ENCODE measurements at places on chromosomes 3 and 15.

DNA sequence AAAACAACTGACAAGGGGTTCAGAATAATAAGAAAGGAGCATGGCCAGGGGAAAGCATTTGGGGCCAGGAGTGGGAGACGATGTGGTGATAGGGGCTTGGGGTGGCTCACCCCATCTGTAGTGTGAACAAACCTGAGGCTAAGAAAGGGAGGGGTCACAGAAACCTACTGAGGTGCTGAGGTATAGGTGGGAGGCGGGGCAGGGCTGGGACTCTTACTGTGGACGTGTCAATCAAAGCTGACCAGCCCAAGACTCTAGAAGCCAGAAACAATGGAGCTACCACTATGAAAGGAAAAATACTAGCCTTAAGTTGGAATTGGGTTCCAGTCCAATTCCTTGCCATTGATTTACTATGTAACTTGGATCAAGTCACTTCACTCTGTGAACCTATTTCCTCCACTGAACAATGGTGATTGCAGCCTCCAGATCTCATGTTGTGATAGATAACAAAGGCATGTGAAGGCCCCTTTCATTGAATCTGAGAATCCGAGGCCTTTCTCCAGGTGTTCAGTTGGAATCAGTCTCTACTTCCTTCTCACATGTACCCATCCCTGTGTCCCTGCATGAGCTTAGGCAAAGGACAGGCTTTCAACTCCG, 260.9 kb upstream of the HES1 start:
- no peaks in the 10 kb centered on the region for H3K36me3 ChIP-seq
- no peak for DNase-seq
- no peak overlapping the region for H3K27ac ChIP-seq
- peaks cover 25% of the 10 kb centered on the region for H3K4me1 ChIP-seq

- peaks cover 42% of the 10 kb centered on the region for H3K4me1 ChIP-seq
- H3K27ac ChIP-seq = peak overlapping the region; percentile 99
- peak; percentile 99 for DNase-seq
- peaks cover 25% of the 10 kb centered on the region for H3K36me3 ChIP-seq
Observed at GRCh38 chr3:134373271-134374104, 759 bp downstream of the AMOTL2 start.

DNA sequence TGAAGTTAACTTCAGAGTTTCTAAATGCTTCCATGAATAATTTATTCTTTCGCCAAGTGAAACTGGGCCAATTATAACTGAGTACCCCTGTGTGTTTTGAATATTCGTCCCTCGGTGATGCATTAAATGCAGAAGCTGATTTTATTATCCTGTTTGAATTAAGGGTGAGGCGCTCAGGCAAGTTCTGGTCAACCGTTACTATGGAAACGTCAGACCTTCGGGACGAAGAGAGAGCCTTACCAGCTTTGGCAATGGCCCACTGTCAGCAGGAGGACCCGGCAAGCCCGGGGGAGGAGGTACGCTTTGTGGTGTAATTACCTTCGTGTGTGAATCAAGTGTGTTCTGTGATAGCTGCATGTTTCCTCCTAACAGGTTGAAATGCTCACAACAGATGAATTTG, 239.8 kb downstream of the ITPR1 start:
- DNase-seq = peak; percentile 57
- no peak overlapping the region for H3K27ac ChIP-seq
- peaks cover 26% of the 10 kb centered on the region for H3K4me1 ChIP-seq
- H3K36me3 ChIP-seq = no peaks in the 10 kb centered on the region
- H3K27me3 ChIP-seq = no peaks in the 10 kb centered on the region

DNA sequence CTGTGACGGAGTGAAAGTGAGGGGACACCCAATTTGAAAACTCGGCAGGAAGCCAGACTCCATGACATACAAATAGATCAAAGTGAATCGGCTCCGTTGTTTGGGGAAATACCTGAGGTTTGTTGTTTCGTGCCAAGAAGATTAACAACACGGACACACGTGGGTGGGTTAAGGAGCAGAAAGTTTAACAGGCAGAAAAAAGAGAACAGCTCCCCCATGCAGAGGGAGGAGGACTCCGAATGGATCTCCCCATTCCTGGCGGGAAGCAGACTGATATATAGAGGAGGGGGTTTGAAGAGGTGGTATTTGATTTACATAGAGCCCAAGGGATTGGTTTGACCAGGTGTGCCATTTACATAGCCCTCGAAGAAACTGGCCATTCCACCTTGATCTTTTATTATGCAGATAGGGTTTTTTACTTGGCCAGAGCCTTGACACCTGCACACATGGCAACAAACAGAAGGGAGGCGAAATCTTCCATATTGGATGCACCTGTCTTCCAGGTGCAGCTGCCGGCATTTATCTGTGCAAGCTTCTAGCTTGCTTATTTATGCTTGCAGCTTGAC, 4.8 kb upstream of the SACM1L start:
- peak overlapping the region; percentile 11 for H3K4me3 ChIP-seq
- no peaks in the 10 kb centered on the region for H3K36me3 ChIP-seq
- peak; percentile 96 for DNase-seq
- no peaks in the 10 kb centered on the region for H3K27me3 ChIP-seq

DNA sequence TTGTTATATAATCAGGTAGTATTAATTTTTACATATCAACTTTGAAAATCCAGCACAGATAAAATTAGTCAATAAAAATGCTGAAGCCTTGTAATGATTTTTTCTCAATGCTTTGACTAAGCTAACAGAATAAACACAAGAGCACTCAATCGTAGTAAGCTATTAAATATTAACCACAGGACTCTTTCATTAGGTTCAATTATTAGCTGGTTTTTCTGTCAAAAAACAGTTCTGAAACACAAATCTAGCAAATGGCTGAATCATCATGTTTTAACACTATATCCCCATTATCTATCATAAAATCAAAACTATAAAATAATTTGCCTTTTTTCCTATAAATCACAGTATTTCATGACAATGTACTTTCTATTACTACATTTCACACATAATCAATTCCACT, 69.6 kb downstream of the PLOD2 start:
- H3K36me3 ChIP-seq = no peaks in the 10 kb centered on the region
- H3K4me1 ChIP-seq = no peaks in the 10 kb centered on the region
- DNase-seq = no peak
- H3K27me3 ChIP-seq = no peaks in the 10 kb centered on the region
- H3K27ac ChIP-seq = no peak overlapping the region
